Urothelium cell line (cell line): ENCODE measurements at places on chromosomes 7 and 10.

DNA sequence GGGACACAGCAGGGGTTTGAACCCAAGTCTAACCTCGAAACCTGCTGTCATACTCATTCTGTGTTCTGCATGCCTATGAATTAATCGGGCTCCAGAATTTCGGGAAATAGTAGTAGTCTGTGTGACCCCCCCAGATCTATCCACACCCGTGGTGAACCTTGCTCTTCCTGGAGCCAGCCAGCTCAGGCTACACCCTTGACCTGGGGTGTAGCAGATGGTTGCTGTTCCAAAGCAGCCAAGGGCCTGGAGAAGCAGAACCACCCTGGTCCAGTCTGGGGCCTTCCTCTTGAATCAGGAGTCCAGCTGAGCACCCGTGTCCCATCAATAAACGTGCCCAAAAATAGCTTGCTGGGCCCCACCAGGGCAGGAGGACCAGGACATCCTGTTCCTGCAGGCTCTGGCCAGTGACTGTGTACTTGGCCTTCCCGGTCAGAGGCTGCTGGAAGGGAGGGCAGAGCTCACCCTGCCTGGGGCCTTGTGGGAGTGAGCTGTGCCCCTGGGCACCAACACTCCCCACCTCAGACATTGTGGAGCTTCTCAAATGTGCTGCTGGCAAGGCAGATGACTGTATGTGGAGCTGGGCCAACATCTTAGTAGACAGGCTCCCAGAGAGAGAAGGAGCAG, 101.2 kb upstream of the ZNF716 start:
- no peak for DNase-seq

DNA sequence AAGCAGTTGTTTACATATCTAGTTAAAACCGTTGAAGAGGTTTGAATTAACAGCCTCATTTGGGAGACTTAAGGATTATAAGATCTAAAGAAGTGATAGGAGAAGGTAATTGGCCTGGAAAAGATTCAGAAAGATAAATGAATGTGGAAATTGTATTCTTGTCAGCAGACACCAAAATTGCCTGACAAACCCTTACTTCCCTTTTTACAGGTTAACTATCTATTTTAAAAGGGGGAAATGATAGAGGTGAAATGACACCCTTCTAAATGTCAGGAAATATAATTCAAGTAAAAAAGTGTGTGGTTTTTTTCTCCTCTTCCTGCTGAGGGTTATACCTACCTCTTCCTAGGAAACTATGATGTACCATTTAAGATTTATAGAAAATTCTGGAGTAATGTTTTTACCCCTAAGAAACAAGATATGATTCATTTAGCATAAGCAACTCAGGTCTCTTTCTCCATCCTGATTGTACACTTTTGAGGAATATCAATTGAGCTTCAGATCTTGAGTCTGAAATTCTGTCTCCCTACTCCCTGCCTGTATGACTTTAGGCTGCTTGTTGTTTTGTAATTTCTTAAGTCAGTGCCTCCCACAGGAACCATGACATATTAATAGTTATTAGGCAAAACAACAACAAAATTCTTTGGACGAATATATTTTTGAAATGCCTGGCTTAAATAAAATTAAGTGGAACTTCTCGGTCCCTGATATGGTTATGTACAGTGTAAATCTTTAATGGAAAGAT, 250.4 kb downstream of the RNLS start:
- DNase-seq, result no peak

- DNase-seq, result no peak
Observed at GRCh38 chr10:20372748-20373147, 524.4 kb downstream of the NEBL start.

GRCh38 chr10:127272076-127272475, 75.7 kb upstream of the INSYN2A start:
- no peak for DNase-seq
